ENCODE measurements at places on chromosomes 16 and 17.

DNA sequence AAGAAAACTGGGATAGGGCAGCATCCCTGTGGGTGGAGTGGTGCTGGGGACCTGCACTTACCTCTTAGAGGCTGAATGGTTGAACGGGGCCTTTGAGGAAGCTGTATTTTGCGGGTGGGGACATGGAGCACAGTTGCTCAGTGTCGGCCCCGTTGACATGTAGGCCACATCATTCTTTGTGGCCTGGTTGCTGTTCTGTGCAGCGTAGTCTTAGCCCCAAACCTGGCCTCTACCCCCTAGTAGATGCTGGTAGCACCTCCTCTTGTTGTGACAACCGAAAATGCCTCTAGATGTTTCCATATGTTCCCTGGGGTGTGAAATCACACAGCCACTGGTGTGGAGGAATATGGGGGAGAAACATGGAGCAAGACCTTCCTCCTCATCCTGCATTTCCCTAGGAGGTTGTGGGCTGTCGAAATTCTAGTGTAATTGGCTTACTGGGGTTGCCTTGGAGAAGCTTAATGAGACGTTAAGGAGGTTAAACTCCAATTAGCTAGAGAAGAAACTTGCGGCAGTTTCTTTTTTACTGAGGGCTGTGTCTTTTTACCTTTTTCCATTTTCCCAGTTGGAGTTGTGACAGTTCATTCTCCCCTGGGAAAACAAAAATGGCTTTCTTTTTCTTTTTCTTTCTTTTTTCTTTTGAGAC, 9.4 kb downstream of the ABCC1 start:
- DNase-seq: no peak

DNA sequence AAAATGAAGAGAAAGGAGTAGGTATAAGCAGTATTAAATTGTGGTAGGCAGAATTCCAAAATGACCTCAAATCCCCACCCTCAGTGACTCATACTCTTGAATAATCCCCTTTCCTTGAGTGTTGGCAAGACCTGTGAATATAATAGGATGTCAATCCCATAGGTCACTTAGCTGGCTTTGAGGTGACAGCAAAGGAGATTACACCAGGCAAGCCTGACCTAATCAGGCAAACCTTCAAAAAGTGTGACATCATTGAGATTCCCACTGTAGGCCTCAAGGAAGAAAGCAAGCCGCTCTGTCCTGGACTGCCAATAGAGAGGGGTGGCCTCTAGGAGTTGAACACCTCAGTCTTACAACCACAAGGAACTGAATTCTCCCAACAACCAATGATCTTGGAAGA, 535.2 kb downstream of the RBFOX1 start:
- DNase-seq: no peak

- no peak for DNase-seq
These were observed 591.1 kb upstream of the C16orf82 start for GRCh38 chr16:26475596-26475995.

- DNase-seq: no peak
These were observed 27.9 kb upstream of the TNRC6A start for GRCh38 chr16:24701521-24701951.

GRCh38 chr16:1443403-1443973, 868 bp downstream of the CCDC154 start:
- no peak for DNase-seq

All from stimulated activated CD8-positive, alpha-beta memory T cell treated with anti-CD3 and anti-CD28 coated beads, Interleukin-4, amount 100 ng/mL, for 1 hour (primary cell).